ENCODE measurements at places on chromosomes 3 and 15. TPM values are rescaled to one million over a fixed set of nuclear protein-coding genes. Genes with fewer than 3 reads are reported as not detected.
A peak's percentile ranks its signal among the peaks of the same experiment; 100 is the strongest.

DNA sequence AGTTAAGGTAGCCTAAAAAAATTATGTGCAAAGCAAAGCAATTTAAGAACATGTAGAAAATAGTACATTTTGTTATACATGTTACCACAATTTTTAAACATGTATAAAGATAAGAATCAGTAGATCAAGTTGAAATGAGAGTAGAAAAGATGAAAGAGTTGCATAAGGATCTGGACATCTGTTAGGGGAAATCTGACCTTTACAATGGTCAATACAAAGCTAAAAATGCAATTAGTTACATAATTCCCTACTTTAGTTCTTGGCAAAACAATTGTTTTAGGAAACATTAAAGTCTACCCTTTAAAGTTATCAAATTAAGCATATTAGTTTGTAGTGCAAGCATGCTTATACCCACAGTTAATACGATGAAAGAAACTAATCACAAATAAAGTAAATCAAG lies 32.7 kb downstream of the TOP2B start:
- no peak for DNase-seq

The THRB gene
- 1.2 TPM for total RNA-seq

DNA sequence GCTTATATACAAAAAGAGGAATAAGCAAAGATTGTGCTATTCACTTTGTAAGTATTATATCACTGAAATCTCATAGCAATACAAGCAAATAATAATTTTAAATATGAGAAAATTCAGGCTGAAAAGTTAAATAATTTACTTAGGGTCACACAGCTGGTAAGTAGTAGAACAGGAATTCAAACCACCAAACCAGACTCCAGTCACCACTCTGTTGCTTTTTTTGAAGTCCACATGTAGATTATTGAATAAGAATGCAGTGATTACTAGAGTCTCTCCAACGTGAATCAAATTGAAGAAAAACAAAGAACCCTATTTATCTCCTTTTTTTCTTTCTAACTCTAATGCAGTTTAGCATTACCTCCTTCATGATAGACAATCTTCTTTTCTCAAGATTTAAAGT lies 15.9 kb downstream of the SPICE1 start:
- DNase-seq = no peak

The SATB1 gene
- total RNA-seq = 5.8 TPM

- no peak for DNase-seq
These were observed 285.1 kb downstream of the LPP start for GRCh38 chr3:188439080-188439479.

- DNase-seq = peak; percentile 77
These were observed 56.5 kb downstream of the CLDN1 start for GRCh38 chr3:190265796-190266195.

The ETV5 gene
- total RNA-seq = 56.7 TPM

- peak; percentile 23 for DNase-seq
These were observed 17.9 kb downstream of the SERP1 start for GRCh38 chr3:150528354-150528797.

DNA sequence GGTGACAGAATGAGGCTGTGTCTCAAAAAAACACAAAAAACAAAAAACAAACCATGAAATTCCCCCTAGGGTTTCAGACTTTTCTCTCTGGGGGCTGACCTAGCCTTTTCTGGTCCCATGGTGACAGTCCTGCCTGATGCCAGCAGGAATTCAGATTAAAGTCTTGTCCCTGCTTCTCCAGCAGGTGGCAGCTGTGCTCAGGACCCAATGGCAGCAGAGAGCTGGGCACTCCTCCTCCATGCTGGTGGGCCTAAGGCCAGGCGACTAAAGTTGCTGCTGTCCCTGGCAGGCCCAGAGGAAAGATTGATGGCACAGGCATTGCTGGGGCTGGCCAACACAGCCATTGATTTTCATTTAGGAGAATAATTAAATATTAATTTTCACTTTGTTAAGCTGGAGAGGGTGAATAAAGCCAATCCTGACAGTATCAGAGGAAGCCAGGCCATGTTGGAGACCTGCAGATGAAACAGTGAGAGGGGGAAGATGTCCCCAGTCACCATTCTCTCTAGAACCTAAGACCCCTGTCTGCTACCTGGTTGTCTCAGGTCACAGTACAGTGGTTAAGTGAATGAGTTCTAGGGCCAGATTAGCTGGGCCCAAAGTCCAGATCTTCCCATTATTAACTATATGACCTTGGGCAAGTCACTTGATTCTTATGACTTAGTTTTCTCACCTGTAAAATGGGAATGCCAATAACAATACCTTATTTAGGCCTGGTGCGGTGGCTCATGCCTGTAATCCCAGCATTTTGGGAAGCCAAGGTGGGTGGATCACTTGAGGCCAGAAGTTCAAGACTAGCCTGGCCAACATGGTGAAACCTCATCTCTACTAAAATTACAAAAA lies 7.1 kb downstream of the CELF6 start:
- peak; percentile 80 for DNase-seq

GRCh38 chr3:188711881-188712247 lies 459.9 kb upstream of the TPRG1 start:
- no peak for DNase-seq

- peak; percentile 71 for DNase-seq
These were observed 13.4 kb upstream of the FAM98B start for GRCh38 chr15:38440353-38441129.

The MRPL46 gene
- 46.9 TPM for total RNA-seq

DNA sequence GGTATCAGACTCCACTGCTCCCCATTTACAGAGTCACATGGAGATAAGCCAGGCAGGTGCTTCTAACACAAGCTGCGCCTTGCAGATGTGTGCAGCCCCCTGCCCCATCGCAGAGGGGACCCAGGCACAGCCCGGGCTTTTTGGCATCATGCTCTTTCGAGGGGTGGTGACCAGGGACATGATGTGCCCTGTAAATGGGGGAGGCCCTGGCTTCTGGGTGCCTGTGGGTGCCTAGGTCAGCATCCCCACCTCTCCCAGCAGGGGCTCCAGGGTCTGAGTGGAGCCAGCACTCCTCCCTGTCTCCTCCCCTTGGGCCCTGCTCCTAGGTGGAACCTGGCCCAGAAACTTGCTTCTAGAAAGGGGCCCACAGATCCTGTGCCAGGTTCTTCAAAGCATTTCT lies 15.2 kb downstream of the TRPM1 start:
- no peak for DNase-seq

- DNase-seq = no peak
These were observed 98.1 kb upstream of the TGFBR2 start for GRCh38 chr3:30508339-30508738.

DNA sequence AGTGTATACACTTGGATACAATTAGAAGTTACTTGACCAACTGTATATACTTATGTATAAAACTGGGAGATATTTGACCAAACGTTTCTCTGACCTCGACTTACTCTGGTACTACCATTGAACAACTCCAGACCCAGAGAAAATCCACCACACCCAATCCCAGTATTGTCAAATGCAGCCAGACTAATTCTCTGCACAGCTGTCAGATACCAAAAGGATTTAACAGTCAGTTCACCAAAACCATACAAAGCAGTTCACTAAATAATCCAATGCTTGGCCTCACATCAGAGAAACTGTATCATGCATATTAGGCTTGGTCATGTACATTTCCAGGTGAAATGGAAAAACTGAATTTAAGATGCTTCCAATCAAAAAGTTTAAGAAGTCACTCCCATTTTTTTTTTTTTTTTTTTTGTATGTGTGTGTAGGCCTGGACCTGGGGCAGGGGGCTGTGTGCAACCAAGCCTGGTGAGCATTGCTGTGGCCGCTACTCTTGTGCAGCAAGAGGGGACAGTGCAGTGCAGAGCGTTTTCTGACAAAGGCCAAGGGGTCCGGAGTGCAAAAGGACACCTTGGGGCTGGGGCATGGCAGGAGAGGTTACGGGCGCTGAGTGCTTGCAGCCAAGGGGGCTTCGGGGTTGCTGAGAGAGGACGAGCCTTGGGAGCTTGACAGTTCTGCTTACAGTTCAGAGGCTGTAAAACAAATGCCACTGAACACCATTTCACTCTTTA lies 1.4 kb downstream of the TOMM70 start:
- DNase-seq = no peak

The C15orf62 gene
- total RNA-seq = 0.45 TPM

DNA sequence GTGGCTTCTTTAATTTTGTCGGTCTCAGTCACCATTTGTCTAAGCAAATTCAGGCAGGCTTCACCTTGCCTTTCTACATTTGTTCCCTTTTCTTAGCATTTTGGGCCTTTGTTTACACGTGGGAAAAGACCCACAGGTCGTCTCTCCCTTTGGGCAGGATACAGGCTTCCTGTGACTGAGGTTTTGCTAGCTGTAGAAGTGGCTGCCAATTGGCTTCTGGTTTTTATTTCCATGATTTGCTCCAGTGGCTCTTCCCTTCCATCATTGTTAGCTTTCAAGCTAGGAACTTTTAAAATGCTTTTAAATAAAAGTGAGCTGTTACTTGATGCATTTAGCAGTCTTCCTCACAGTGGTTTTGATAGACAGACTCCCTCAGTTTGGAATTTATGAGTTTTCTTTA lies 37.3 kb downstream of the MLH1 start:
- no peak for DNase-seq

DNA sequence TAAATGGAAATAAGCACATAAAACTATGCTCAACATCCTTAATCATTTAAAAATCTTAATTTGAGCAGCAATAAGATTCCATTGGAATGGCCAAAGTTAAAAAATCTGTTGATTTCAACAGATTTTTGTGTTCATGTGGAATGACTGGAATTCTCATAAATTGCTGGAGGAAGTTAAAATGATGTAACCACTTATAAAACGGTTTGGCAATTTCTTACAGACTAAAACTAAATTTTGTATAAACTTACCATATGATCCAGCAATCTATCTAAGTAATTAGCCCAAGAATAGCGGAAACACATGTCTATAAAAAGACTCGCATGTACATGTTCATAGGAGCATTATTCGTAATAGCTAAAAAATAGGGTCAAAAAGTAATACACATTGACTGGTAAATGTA lies 1713.6 kb downstream of the SI start:
- DNase-seq = no peak

The EBLN2 gene
- total RNA-seq = 0.04 TPM

The MEX3B gene
- 4.3 TPM for total RNA-seq

DNA sequence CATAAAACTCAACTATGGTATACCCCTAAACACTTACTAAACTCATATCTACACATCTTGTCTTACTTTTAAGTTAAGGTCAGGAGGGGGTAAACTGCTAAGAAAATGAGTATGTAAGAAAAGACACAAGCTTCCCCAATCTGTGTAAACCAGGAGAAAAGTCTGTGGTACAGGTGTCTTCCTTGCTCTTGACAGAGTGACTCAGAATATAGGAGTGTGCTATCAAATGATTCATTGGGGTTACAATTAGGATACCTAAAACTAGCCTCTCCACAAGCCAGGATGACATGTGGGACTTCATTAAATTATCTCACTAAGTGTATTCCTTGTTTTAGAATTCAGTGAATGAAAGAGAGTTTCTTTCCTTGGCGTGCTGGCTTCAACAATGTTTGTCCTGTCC lies 274.8 kb downstream of the BBX start:
- DNase-seq = no peak

DNA sequence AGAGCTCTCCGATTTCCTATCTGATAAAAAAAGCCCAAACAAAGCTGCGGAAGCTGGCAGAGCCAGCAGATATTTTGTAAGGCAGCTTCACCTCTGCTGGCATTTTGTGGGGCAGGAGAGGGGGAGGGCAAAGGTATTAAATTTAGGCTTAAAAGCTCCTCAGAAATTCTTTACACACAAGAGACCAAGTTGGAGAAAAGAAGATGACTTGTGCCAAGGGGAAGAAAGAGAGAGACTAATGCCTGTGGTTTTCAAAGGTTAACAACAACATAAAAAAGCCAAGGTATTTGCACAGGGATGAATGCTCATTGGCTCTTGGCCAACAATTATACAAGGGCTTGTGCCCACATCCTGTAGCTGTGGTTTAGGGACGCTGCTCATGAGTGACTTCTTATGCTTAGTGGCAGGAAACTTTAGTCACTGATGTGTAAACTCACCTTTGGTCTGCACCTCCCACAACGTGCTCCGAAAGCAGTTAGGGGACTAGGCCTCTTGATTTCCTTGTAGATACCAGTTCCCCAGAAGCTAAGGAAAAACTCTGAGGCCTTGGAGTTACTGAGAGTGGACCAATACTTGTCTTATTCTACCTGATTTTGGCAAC lies 152.9 kb downstream of the TPRG1 start:
- peak; percentile 100 for DNase-seq

The SPATA12 gene
- total RNA-seq = 0.14 TPM

DNA sequence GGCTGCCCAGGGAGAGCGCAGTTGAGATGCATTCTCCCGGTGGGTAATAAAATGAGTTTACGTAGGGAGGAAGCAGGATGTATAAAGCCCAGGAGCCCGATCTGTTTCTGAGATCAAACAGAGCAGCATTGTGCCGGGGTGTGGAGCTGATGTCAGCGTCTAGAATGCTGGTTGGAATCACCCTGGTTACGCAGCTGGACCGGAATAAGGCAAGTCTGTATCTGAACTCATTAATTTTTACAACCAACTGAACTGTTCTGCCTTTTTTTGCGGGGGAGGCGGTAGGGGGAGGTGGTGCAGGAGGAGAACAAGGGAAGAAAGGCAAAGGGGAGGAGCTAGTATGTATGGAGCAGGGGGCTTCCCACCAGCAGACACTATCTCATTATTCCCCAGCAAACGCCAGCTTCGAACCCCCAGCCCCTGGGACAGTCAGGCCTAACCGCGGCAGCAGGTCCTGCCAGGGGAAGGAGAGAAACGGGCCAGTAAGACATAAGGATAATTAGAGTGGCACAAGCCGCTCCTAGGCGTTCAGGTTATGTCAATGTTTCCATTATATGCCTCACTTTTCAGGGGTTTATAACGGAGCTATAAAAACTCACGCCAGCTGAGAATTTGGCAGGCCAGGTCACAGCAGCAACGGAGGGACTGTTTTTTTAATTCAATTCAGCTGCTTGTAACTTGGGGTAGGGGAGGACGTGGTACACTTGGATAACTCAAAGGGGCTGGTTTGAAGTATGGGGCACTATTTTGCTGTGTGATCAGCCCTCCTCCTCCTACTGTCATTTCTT lies 175.3 kb upstream of the HES1 start:
- DNase-seq = no peak

DNA sequence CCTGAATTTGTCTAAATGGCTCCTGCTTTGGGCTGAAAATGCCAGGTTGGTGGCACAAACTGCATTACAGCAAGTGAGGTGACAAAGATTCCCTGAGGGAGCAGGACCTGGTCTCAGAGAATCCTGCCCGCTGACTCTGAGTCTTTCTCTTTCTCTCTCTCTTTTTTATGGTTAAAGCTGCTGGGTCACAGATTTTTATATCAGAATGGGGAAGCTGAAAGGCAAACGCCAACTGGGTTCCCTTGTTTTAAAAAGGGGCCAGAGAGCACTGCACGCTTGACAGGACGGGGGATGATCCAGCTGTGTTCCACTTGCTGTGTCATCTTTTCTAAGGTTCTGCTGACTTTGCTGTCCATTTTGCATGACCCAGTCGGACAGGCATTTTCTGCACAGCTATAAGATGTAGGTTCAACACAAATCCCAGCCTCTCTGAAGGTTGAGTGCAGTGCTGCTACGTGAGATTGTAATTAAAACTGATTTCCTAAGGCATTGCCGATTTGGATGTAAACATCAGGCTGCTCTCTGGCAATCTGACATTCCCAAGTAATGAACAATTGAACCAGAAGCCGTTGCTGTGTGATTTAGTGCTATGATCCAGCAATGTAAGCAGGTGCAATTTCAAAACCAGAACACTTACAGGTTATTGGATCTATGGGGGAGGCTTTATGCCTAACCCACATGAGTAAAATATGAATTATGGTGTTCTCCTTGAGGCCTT lies 25.8 kb downstream of the ARHGEF3 start:
- no peak for DNase-seq

All from H4 (cell line).